SHP77 treated with DMSO at 0.1 percent for 48 hours (cell line): ENCODE measurements at places on chromosomes 4 and X.

- DNase-seq, result no peak
These were observed 45.0 kb downstream of the CHRDL1 start for GRCh38 chrX:110750526-110751189.

DNA sequence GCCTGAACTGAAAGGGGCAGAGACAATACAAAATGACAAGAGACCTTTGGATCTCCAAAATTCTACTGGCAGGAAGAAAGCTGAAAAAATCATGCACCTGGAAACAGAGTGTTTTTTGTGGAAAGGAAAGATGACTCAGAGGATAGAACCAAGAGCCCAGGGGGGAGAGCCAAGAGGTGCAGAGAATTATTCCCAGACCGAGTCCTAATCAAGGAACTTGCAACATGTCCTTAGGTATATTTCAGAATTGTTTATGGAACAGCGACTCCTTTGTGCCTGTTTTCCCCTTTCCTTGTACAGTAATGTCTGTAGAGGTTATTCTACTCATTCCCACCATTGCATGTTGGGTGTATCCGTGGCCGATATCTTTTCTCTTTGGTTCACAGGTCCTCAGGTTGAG, 71.7 kb downstream of the YIPF6 start:
- no peak for DNase-seq

DNA sequence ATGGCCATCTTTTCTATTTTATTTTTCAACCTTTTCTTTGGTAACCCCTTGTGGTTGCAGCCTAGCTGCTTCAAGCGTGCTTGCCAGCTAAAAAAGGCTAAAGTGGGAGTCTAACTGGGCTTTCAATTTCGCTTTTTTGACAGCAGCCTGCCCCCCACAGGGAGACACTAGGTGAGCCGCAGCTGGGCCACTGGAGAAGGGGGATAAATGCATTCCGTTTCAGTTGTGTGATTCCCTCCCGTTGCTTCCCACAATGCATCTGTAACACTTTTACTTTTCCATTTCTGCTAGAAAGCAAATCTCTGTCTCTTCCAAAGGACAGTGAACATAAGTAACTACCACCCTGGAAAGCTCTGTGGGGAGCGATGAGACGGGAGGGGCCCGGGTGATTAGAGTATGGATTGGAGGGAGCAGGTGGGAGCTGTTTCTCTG, 86.3 kb upstream of the RAPGEF2 start:
- DNase-seq, result no peak

DNA sequence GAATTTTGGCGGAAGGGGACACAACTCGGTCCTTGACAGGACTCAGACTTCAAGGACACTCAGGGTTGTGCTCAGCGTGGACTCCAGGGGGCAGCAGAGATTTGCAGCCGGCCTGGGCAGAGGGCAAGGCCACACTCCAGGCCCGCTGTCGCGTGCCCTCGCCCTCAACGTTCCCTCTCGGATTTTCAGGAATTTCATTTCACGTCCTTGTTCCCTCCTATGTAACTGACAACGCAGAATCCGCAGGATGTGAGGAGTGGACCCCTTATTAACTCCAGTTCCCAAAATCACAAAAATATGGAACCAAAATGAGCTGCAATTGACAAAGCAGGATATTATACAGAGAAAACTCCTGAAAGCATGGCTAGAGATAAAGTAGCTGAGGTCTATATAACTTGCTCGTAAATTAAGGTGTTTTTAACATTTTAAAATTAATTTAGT, 21.0 kb upstream of the DCTD start:
- DNase-seq, result peak; percentile 57

- DNase-seq, result no peak
These were observed 47.7 kb downstream of the RPS6KA3 start for GRCh38 chrX:20218836-20219505.

DNA sequence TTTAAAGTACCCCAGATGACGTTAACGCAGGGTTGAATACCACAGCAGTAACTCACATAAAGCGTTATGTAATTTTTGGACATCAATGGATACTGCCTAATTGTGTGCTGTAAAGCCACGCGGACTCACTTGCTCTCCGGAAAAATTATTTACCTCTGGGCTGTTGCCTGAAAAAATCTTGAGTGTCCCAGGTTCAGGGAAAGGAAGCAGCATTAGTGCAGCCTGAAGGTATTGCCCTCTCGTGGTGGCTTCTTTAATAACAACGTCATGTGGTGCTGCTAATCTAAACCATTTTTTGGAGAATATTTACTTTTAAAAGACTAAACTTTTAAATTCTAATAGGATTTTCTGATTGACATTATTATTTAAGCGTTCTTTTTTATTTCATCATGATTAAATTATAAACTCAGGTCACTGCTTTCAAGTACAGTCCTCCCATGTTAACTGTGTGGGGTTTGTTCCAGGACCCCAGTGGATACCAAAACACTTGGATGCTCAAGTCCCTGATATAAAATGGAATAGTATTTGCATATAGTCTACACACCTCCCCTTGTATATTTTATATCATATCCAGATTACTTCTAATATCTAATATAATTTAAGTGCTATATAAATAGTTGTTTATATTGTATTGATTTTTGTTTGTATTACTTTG, 384.8 kb downstream of the FAM133A start:
- no peak for DNase-seq

DNA sequence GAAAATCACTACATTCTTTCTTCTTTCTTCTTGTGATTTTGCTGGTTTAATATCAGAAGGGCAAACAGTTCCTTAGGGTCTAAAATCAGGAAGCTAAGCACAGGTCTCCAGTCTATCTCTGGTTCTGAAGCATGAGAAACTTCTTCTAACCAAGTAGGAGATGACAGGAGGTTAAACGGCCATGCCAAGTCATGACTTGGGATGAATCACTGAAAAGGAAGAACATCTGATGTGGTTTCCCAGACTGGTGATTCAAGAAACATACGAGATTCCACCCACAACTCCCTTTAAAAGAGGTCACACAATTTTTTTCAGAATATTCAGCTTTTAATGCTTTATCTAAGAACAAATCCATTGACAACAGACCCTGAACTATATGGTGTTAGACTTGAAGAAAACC, 684.0 kb upstream of the PRKX start:
- no peak for DNase-seq

DNA sequence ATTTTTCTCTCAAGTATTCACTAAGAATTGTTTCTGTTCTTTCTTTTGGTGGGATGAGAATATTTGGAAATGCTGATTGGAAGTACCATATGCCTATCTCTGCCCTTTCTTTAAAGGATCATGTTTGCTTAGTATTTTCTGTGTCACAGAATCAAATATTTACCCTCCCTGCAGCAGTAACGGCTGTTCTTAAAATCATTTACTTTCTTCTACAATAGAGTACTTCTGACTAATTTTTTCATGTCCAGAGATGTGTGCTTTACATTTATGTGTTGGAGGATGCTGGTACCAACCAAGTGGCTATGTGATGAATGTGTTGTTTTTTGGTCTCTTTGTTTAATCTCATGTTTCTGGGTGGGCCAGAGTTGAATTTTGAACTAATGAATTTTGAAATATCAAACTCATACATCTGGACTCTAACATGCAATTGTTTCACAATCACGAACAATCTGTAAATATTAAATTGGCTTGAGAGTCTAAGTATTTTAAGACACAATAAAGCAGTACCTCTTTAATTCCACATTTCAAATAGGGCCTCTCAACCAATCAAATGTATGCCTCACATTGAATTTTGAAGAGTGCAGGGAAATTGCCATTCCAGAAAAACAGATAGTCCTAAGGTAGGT, 59.4 kb upstream of the ARSJ start:
- peak; percentile 83 for DNase-seq

GRCh38 chr4:13537832-13538177, 6.5 kb downstream of the NKX3-2 start:
- no peak for DNase-seq

DNA sequence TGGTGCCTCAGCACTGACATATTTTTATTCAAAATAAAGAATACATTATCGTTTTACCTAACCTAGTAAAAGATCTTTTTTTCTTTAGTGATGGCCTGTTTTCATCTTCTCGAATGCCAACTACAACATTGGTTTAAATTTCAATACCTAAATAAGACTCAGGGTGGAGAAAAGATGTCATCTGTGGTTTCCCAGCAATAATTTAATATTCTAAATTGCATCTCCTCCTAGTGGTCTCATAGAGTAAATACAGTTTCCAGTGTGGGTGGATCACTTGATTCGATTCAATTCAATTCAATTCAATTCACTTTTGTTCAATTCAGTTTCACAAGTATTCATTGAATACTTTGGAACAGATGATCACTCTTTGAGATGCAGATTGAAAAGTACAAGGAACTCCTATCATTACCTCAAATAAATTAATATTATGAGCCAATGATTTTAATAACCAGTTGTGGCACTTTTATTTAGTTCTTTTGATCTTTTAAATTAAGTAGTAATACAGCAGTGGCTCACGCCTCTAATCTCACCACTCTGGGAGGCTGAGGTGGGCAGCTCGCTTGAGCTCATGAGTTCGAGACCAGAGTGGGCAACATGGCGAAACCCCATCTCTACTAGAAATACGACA, 427.2 kb downstream of the FAT4 start:
- no peak for DNase-seq

- no peak for DNase-seq
These were observed 137.4 kb downstream of the NSUN7 start for GRCh38 chr4:40886931-40887763.

GRCh38 chr4:165060938-165061337, 7.3 kb downstream of the TRIM75 start:
- DNase-seq, result no peak

DNA sequence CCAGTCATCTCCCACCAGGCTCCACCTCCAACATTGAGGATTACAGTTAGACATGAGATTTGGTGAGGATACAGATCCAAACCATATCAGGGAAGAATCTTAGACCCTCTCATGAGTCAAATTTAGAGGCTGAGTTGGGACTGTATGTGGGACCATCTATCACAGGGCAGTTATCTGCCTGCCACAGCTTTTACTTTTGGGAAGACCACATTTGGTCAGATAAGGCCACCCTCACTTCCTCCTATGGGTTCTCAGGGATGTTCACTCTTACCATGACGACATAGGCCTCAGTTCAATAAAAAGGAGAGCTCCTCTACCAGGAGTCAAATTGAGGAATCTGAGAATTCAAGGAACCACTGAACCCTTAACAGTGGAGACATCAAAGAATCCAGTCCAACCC, 2.1 kb downstream of the MAGEB2 start:
- DNase-seq, result no peak

DNA sequence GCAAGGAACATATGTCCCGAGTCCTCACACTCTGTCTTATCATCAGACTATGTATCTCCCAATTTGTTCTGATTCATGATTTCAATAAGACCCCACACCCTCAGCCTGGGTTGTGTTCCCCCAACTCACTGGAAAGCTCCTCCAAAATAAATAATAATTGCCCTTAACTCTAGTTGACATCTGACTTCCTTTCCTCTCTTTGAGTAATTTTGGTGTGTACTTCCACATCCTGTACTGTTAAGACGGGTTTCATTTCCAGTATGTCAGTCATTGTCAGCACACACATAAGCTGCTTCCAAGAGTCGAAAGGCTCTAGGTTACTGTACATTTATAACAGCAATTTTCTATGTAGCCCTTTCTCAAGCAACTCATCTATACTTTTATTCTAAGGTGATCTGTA, 52.2 kb upstream of the C1QTNF7 start:
- no peak for DNase-seq

GRCh38 chr4:3679071-3679825, 86.9 kb upstream of the ADRA2C start:
- DNase-seq, result no peak

- no peak for DNase-seq
These were observed 38.3 kb downstream of the PF4 start for GRCh38 chr4:73943555-73943954.

DNA sequence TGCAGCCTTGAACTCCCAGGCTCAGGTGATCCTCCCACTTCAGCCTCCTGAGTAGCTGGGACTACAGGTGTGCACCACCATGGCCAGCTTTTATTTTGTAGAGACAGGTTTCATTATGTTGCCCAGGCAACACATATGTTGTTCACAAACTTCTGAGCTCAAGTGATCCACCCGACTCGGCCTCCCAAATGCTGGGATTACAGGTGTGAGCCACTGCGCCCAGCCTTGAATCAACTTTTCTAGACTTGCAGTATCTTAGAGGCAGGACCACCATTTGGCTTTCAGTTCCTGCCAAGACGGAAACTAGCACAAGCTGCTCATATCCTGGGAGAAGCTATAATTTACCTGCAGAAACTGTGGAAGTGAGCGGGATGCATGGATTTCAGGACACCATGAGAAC, 19.9 kb downstream of the NAT8L start:
- no peak for DNase-seq

- no peak for DNase-seq
These were observed 67.5 kb downstream of the TBL1X start for GRCh38 chrX:9532349-9532748.

DNA sequence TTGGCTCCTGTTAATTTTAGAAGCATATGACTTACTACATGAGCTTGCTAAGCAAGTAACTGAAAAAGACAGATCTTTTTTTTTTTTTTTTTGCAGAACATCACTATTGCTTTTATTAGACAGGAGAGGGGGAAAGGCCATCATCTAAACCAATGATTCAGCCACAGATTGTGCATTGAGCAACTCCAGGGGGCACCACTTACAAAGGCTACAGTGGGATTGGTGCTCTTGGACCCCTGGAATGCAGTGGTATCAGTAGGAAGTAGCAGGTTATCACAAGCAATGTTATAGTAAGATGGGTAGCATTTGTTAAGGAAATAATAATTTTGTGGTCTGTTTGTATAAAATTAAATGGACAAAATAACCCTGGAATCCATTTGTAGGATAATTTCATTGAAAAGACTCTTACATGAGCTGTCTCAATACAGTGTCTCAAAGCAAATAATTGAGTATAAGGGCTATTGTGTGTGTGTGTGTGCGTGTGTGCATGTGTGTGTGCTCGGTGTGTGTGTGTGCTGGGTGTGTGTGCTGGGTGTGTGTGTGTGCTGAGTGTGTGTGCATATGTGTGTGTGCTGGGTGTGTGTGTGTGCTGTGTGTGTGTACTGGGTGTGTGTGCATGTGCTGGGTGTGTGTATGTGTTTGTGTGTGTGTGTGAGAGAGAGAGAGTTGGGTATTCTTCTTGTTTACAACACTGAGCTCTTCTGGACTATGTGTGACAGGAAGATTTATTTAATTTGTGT, 296.3 kb downstream of the PCDH7 start:
- DNase-seq, result no peak

DNA sequence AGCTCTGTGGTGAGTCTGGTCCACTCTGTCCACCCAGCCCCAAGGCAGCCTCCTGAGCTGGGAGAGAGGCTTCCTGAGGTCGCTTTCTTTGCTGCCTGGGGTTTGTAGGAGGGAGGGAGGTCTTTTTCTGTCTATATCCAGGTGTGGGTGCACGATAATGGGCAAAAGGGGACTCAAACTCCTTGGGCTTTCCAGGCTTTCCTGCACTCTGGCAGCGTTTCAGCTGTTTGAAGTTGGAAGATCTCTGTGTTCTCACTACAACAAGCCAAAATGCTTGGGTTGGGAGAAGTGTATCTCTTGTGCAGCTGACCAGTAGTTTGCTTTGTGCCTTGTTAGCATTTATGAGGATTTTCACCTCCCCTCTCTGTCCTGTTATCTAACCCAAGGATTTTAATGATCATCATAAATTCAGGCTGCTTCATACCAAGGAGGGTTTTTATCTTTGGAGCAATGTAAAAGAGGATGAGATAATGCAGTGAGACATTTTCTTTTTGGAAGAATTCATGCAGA, 126.3 kb downstream of the REPS2 start:
- no peak for DNase-seq
